NCI-H1105 treated with DMSO at 0.1 percent for 48 hours (cell line): ENCODE measurements at places on chromosomes 7 and 10.

GRCh38 chr7:102413091-102413490, 16.9 kb downstream of the PRKRIP1 start:
- no peak for DNase-seq

GRCh38 chr10:114686013-114686412, 27.9 kb upstream of the ABLIM1 start:
- DNase-seq: no peak

- DNase-seq: no peak
Measured at GRCh38 chr7:96792115-96792514, 82.5 kb upstream of the SEM1 start.

- no peak for DNase-seq
Measured at GRCh38 chr10:20265146-20265545, 448.9 kb downstream of the PLXDC2 start.

- no peak for DNase-seq
Measured at GRCh38 chr10:43647576-43647975, 1.1 kb downstream of the ZNF32 start.

GRCh38 chr7:47931005-47932004, 17.0 kb downstream of the PKD1L1 start:
- DNase-seq: no peak

DNA sequence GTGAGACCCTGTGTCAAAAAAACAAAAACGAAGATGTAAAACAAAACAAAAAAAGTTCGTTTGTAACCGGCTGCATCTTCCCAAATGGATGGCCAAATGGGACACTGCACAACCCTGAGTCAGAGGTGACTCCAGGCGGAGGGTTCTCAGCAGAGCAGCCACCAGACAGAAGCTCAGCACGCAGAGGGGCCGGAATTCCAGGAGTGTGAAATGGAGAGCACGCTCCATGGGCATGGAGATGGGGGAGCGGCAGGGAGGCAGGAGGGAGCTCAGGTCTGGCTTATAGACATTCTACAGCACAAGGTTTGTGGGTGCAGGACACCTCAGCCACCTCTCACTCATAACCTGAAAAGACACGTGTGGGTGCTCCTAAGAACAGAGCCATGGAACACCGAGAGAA, 227.0 kb downstream of the MAD1L1 start:
- DNase-seq: no peak

- no peak for DNase-seq
Measured at GRCh38 chr10:119608316-119609155, 11.8 kb upstream of the TIAL1 start.

DNA sequence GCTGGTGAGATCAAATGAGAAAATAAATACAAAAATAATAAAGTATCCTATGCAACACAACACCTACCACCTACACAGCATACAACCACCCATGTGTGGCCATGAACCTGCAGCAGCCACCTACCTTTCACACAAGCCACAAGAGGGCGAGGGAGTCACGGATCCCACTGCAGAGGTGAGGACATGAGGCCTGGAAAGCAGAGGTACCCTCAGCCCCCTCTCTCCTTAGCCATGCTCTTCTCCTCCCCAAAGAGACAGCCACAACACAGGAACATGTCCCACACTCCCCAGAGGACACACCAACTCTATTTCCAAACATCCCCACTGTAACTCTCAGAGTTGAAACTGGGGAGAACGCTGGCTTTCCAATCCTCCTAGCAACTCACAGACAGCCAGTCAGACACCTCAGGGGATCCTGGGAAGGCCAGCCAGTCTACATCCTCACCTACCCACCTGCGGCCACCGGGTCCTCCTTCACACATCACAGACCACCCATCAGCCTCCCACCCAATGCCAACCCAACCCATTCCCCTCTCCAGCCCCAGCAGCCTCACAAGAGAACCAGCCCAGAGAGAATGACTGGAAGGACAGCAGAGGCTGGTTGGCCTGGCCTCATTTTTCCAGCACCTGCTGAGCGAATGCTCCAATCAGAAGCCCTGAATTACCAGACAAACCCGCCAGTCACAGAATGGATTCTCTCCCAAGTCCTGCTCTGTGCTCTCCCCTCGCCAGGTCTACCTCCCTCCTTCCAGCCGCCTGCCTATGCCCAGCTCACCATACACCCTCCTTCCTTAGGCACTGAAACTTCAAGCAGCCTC, 18.4 kb downstream of the DLG5 start:
- no peak for DNase-seq

- DNase-seq: no peak
Measured at GRCh38 chr10:97325754-97326153, 6.7 kb downstream of the FRAT1 start.
